ENCODE measurements at places on chromosomes 3 and 15.
A peak's percentile ranks its signal among the peaks of the same experiment; 100 is the strongest.

DNA sequence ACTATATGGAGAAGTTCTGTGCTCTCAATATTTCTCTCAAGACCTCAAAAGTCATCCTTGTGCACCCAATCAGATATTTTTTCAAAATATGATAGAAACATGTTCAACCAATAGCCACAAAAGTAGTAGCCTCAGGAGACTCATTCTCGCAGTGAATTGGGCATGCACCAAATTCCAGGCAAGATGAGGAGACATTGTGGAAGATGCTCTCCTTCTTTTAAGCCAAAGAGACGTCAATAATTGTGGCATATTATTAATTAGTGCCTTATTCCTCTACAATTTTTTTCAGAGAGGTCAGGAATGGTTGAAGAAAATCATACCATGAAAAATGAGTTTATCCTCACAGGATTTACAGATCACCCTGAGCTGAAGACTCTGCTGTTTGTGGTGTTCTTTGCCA, at the start of gene OR5K2:
OR5K2 (plus strand) TSS at position 301 of the 400 bp plus-strand sequence; CDS start at position 301, 0 bp downstream.
- no peak for DNase-seq

DNA sequence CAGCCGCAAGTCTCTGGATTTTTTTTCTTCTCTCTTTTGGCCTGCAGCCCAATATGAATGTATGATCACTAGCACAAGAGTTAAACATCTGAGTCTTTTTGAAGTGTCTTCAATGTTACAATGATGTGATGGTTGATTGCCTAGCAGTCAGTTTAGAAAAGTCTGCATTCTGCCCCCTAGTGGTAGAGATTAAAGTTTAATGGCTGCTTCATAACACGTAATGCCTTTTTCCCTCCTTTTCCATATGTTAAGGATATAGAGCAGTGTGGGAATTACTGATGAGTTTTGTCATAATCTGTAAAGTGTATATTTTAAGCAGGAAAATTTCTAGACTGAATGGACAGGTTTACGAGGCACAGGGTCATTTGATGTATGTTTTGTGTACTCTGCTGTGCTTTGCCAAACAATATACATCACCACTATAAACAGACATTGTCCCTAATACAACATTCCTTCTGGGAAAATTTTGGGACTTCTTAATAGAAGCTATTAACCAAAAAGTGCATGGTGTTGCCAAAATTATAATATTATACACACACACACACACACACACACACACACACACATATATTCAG, 1038.5 kb upstream of the NR2F2 start:
- no peak for DNase-seq

DNA sequence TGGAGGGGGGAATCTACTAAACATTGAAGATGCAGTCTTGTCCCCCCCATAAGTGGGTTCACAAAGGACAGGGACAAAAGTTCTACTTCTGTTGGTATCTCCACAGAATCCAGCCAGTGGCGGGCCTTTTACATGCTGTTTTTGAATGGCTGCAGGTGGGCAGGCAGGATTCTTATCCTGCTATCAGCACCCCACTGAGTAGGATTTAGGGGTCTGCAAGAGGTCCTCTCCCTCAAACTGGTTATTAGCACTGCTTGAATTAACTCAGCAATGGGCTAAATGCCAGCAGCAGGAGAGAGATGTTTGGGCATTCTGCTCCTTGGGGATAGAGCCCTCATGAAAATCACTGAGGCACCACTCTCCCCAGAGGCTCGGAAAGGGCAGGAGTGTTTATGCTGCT, 40.3 kb downstream of the SEMA5B start:
- DNase-seq, result no peak

DNA sequence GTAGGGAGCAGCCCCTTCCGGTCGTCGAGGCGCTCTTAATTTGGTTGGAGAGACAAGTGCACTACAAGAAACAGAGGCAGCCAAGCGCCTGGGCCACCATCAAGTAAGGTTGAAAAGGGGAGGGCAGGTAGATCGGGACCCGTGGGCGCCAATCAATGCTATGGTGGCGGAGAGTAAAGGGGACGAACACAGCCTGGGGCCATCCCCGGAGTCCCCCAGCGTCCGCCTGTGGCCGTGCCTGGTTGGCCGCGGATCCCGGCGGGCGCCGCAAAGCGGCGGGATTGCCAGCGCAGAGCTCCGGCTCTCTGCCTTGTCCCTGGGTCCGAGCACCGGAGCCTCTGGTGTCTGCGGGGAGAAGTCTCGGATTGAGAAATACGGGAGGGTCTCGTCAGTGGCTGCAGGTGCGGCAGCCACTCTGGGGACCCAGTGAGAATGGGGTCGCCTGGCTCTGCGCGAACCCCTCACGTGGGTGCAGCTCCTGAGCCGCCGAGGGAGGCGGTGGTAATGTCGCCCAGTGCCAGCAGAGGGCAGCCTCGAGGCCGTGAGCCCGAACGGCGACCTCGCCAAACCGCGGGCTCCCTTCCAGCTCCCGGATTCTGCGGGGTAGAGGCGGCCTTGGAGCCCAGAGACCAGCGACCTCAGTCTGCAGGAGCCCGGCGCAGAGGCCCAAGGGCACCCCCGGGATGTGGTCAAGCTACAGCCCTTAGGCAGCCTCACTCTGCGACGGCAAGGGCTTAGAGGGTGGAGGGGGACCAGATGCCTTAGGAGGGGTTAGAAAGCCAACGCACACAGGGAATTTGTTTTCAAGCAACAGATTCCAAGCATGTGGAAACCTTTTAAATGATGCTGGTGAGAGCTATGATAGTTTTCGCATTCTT, 10.8 kb downstream of the FOXL2 start:
- DNase-seq, result no peak

DNA sequence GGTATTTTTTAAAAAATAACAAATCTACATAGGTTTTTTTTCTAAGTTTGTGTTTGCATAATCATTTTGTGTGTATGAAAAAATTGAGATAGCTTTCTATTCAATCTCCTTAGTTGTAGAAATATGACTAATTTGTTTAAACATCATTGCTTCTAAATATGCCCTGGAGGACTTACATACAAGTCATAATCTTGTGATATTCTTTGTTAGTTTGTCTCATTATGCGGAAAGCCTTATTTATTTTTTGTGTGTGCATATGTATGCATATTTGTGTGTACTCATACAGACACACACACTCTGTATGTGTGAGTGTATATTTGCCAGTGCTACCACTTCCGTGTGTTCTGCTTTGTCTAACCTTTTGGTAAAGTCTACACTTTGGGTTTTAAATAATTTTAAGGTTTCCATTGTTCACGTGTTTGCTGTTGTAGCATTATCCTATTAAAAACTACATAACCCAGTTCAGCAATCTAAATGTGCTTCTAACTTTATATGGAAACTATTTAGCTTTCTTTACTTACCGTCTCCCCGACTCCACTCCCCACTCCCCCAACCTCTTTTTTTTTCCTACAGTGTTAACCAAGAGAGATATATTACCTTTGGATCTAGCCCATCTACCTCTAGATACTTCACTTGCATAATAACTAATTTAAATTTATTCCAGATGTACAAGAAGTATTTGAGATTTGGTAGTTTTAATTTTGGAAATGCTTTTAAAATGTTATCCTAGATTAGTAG, 111.7 kb downstream of the FNDC3B start:
- DNase-seq, result no peak

- peak; percentile 8 for DNase-seq
Observed at GRCh38 chr3:98812851-98813374, 49.8 kb downstream of the ST3GAL6 start.

GRCh38 chr3:32759342-32759741, 58.5 kb upstream of the TRIM71 start:
- DNase-seq, result no peak

Measured in NCI-H2227 treated with DMSO at 0.1 percent for 48 hours (cell line).